ENCODE measurements at places on chromosomes 3 and 15. TPM values are rescaled to one million over a fixed set of nuclear protein-coding genes. Genes with fewer than 3 reads are reported as not detected.

DNA sequence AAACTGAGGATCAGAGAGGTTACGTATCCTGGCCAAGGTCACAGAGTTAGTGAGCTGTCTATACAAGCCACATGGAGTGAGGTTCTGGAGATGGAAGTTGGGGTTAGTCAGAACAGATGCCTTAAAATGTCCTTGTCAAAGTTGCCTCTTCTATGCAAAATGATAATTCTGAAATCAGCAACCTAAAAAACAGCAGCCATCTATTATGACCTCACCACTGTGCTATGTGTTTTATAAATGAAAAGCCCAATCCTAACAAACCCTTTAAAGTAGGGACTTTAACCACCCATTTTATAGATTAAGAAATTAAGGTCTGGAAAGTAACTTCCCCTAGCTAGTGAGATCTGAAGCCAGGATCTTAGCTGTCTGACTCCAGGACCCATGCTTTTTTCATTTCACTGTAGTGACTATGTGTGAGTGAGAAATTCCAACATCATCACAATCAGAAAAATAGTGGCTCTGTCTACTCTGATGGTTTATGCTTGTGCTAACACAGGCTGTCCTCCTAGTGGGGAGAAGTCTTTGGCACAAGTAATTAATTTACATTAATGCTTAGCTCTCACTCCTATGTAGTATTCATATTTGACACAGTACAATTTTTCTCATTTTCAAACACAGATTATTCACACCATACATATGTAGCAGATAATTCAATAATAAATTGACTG lies 143.6 kb downstream of the ANO10 start:
- DNase-seq, result no peak

GRCh38 chr3:124853446-124853845 lies 33.7 kb downstream of the ITGB5 start:
- no peak for DNase-seq

GRCh38 chr3:31402117-31402516 lies 130.6 kb upstream of the STT3B start:
- no peak for DNase-seq

- DNase-seq, result no peak
Observed at GRCh38 chr3:79052054-79052681, 715.6 kb downstream of the ROBO1 start.

GRCh38 chr3:25817107-25817506 lies 27.2 kb downstream of the OXSM start:
- no peak for DNase-seq

GRCh38 chr3:29686889-29687592 lies 406.2 kb downstream of the RBMS3 start:
- DNase-seq, result no peak

GRCh38 chr3:61172684-61173083 lies 78.6 kb downstream of the FHIT start:
- DNase-seq, result no peak

DNA sequence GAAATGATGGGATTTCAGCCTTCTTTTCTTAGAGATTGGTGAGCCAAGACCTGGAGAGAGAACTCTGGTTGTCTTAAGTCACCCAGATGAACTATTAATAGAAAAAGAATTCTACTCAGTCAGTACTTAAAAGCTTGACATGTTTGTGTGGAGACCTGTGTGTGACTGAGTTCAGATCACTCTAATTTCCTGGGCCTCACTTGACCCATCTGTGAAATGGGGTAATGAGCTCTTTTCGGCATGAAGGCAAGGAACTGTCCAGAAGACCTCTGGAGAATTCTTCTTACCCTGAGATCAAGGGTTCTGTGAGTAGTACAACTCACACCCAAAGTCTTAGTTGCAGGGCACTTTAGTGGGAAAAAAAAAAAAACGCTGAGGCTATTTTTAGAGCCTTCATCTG lies 92.9 kb downstream of the LPP start:
- no peak for DNase-seq

- no peak for DNase-seq
Observed at GRCh38 chr15:91202510-91203102, 102.5 kb downstream of the SV2B start.

GRCh38 chr3:41683666-41684350 lies 278.1 kb downstream of the ULK4 start:
- no peak for DNase-seq

DNA sequence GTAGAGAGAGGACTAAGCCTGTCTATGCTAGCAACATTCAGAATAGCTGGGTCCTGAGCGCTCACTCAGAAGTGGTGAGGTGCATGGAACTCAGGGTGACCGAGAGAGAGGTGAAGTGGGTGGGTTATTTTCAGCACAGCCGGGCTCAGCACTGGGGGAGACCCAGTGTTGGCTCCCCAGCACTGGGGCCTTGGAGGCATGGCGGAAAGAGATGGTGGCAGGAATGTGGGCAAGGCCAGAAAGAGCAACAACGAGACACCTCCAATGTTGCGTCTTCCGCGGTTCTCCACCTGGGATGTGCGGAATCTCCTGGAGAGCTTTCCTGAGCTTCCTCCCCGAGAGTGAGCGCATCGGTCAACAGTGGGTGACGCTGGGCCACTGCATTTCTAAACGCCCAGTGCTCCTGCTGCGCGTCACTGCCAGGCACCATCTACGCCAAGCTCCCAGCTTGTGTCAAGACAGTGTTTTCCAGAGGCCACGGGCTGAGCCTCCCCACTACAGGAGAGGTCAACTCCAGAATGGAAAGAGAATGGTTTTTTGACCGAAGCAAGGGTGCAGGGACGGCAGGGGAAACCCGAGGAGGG lies 148.4 kb downstream of the ADAMTS17 start:
- DNase-seq, result no peak

GRCh38 chr15:38193496-38193895 lies 59.1 kb upstream of the SPRED1 start:
- DNase-seq, result no peak

DNA sequence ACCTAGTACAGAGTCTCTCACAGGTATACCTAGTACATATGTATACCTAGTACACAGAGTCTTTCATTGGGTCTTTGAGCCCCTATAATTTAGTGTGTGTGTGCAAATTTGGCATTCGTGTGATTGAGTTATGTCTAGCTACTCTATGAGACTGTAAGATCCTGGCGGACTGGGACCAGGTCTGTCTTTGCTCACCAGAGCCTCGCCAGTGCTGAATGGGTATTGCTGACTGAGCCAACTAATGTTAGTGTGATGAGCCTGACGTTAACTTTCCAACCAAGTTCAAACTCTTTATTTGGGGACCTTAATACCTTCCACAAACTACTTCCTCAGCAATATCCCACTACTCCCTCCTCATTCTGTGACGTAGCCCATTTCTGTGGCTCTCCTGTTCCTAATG lies 35.6 kb downstream of the SETMAR start:
- DNase-seq, result no peak

DNA sequence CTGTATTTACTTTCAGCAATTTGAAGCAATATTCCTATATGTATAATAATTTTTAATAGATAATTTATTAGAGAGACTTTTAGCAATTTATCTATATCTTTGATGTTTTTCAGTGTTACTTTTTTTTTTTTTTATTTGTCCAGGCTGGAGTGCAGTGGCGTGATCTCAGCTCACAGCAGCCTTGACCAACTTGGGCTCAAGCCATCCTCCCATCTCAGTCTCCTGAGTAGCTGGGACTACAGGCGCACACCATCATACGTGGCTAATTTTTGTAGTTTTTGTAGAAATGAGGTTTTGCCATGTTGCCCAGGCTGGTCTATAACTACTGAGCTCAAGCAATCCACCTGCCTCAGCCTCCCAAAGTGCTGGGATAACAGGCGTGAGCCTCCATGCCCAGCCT lies 25.3 kb upstream of the SLTM start:
- DNase-seq, result no peak

GRCh38 chr3:64616953-64617352 lies 70.8 kb downstream of the ADAMTS9 start:
- DNase-seq, result no peak

DNA sequence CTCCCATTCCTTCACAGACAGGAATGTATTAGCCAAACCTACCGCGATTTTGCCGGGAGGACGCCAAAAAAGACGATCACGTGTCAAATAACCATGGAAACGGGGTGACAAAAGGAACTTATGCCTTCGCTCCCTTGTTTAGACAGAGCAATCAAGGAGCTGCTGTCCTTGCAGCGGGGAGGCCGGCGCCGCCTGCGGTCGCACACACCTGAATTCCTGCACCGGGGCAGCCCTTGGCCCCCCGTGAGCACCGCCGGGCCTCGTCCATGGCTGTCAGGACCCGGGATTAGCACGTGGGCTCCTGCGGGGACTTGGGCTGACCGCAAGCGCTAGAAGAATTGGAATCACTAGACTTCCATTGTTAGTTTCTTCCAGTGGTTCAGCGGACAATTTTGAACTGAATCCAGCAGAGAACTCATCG lies 193.1 kb downstream of the SHQ1 start:
- DNase-seq, result no peak

GRCh38 chr3:42814914-42815507 lies 5.8 kb downstream of the ACKR2 start:
- DNase-seq, result no peak

- DNase-seq, result peak; percentile 87
Observed at GRCh38 chr3:196431181-196432136, 768 bp downstream of the UBXN7 start.

DNA sequence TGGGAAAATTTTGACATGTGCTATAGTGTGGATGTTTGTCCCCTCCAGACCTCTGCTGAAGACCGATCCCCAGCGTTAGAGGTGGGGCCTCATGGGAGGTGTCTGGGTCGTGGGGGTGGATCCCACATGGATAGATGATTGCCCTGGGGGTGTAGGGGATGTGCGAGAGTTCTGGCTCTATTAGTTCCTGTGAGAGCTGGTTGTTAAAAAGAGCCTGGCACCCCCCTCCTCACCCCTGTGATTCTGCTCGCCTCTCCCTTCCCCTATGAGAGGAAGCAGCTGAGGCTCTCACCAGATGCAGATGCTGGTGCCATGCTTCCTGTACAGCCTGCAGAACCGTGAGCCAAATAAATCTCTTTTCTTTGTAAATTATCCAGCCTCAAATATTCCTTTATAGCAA lies 67.4 kb downstream of the ATP10A start:
- no peak for DNase-seq

The IMPG2 gene
- polyA plus RNA-seq, result 1.0 TPM

The PYGO1 gene
- 22.3 TPM for polyA plus RNA-seq

The ANKRD34C gene
- 0.03 TPM for polyA plus RNA-seq

The ADCY5 gene
- 14.8 TPM for polyA plus RNA-seq

The SHF gene
- 42.1 TPM for polyA plus RNA-seq
